H54 (cell line): ENCODE measurements at places on chromosomes 2 and 18.
A peak's percentile ranks its signal among the peaks of the same experiment; 100 is the strongest.

DNA sequence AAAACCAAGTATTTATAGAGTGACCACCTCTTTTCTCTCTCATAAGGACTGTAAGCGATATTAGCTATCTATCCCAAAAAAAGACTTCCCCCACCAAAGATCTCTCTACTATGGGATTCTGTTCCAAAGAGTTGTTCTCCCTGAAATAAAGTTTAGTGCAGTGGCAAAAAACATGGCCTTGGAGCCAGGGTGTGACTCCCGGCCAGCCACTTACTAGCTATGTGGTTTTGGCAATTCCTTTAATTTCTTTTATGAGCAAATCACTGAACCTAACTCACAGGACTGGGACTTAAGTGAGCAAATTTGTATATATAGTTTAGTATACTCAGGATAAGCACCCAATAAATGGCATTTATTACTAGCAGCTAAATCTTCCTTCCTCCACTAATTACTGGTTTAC is 42.6 kb downstream of the SESTD1 start:
- no peak for DNase-seq

GRCh38 chr18:57167617-57168308 is 20.9 kb downstream of the BOD1L2 start:
- no peak for DNase-seq

DNA sequence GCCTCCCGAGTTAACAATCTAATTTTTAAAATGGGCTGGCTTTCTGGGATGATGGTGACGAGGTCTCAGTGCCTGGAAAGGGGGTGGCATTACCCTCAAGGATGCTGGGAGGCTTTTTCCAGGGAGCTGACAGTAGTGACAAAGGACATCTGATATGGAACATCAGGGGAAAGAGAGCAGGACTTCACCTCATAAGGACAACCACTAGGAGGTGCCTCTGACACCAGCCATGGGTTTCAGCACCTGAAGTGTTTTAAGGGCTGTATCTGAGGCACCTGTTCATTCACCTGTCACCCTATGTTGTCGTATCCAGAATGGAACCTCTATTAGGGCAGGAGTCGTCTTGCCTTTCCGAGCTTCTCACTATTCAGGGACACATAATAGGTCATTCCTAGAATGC is 10.8 kb downstream of the IL36B start:
- no peak for DNase-seq

- peak; percentile 18 for DNase-seq
Measured at GRCh38 chr18:8153887-8154583, 455.2 kb upstream of the RAB12 start.

- DNase-seq: no peak
Measured at GRCh38 chr18:62839874-62840713, 124.8 kb downstream of the PHLPP1 start.

GRCh38 chr2:110180036-110180435 is 24.8 kb downstream of the NPHP1 start:
- no peak for DNase-seq

- DNase-seq: peak; percentile 40
Measured at GRCh38 chr2:11553661-11554398, 20.0 kb downstream of the GREB1 start.

DNA sequence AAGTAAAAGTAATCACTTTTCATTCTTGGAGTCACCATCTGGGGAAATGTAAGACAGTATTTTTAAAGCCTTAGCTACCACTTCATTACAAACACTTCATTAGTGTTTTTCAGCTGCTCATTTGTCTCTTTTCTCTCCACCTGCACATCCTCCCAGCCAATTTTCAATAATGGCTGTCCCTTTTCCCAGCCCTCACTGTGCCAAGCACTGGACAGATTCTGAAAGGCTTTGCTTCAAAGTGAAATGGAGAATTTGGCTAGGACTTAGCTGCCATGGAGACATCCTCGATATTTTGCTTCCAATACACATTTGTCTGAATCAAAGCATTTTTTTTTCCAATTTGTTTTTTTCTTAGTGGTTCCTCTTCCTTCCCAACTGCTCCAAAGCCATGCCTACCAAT is 272.4 kb upstream of the NRXN1 start:
- no peak for DNase-seq

- DNase-seq: no peak
Measured at GRCh38 chr2:44941551-44942234, at the start of gene SIX3. Gene SIX3 (plus strand): TSS chr2:44941702. CDS start chr2:44942105, 403 bp downstream.
